ENCODE measurements at places on chromosomes 3 and 15. TPM values are rescaled to one million over a fixed set of nuclear protein-coding genes. Genes with fewer than 3 reads are reported as not detected.

MCF2L2 gene
- not detected for total RNA-seq

ATP10A gene
- total RNA-seq: 2.9 TPM

DNA sequence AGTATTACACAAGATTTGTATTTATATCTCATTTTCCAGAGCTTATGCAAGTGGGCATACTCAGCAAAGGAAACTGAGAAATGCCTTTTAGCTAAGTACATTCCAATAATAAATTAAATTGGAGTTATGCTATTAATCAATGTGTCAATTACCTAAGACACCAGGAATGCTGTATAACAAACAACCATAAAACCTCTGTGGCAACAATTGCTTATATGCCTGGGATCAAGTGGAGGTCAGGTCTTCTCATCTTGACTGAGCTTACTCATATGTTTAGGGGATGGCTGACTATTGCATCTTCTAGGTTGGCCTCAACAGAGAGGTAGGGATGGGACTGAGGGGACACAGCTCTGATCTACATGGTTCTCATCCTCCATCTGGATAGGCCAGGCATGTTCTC, 30.7 kb downstream of the CD200R1L start:
- no peak for DNase-seq

- DNase-seq: no peak
Measured at GRCh38 chr3:126408099-126408498, 13.4 kb downstream of the CFAP100 start.

GRCh38 chr3:152270937-152271336, 2.2 kb downstream of the MBNL1 start:
- no peak for DNase-seq

- no peak for DNase-seq
Measured at GRCh38 chr3:72523429-72524151, 324.7 kb downstream of the SHQ1 start.

DNA sequence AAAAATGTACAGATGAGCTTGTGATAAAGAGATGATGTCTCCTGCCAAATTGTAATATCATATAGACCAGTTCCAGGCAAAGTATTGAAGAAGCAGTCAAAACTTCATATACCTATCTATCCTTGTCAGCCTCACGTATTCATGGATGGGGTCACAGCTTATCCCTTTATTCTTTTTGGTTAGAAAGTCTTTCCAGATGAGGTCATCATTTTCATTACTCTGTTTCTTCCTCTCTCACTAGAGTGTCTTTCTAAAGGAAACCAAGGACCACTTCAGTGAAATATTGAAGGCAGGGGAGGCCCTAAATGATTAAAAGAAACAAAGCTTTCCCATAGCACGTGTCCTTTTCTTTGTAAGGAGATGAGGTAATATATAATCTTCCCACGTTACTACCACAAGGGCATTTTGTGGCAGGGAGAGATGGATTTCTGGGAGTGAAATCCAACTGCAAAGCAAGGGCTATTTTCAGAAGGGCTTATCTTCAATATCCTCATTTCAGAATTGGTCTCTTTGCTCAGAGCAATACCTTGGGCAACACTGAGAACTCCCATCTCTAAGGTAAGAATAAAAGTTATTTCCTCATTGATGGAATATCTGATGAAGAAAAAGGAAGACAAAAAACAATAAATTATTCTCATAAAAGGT, 260.2 kb downstream of the TIGIT start:
- no peak for DNase-seq

- DNase-seq: no peak
Measured at GRCh38 chr3:13713396-13713795, 164.5 kb downstream of the FBLN2 start.
